K562 (cell line): ENCODE measurements at places on chromosomes 3 and 15. TPM values are rescaled to one million over a fixed set of nuclear protein-coding genes. Genes with fewer than 3 reads are reported as not detected.
A peak's percentile ranks its signal among the peaks of the same experiment; 100 is the strongest.

RPP25 gene
- 11.0 and 12.0 TPM in 2 replicates for total RNA-seq

HTR3E gene
- total RNA-seq, result not detected in 2 replicates

PRR20G gene
- not detected in 2 replicates for total RNA-seq

LSAMP gene
- 0.09 TPM in 1 of 2 replicates, not detected in the other for total RNA-seq

GOLGA8S gene
- total RNA-seq, result not detected in 2 replicates

TMCO5A gene
- total RNA-seq, result not detected in 2 replicates

ST8SIA2 gene
- total RNA-seq, result not detected in 2 replicates

- DNase-seq, result no peak
- no peaks in the 10 kb centered on the region for H3K27me3 ChIP-seq
- H3K4me3 ChIP-seq, result no peak overlapping the region
- no peak overlapping the region for H3K27ac ChIP-seq
Measured at GRCh38 chr3:161689584-161690298, 193.1 kb downstream of the OTOL1 start.

DNA sequence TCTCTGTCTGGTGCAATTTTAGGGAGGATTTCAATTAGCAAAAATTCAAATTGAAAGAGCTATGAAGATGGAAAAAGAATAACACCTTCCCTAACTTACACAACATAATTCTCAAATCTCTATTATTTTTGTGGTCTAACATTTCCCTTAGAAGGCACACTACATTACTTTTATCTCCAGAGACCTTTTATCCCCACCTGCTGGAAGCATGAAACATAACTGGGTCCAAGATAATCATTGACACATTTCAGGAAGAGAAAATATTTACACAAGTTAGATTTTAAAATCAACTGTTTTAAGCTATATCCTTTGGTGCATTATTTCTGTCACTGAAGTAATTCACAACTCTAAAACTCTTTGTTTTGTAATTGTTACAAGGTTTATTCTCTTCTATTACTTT is 779.5 kb downstream of the ROBO1 start:
- DNase-seq, result no peak
- no peak overlapping the region for H3K27ac ChIP-seq
- no peaks in the 10 kb centered on the region for H3K4me1 ChIP-seq
- H3K36me3 ChIP-seq, result no peaks in the 10 kb centered on the region

- no peaks in the 10 kb centered on the region for H3K27me3 ChIP-seq
- H3K36me3 ChIP-seq, result no peaks in the 10 kb centered on the region
- no peak for DNase-seq
- H3K4me1 ChIP-seq, result no peaks in the 10 kb centered on the region
- no peak overlapping the region for H3K27ac ChIP-seq
- no peak overlapping the region for H3K4me3 ChIP-seq
Measured at GRCh38 chr3:20751296-20751695, 565.3 kb upstream of the SGO1 start.

- DNase-seq, result no peak
- H3K27me3 ChIP-seq, result no peaks in the 10 kb centered on the region
- H3K4me1 ChIP-seq, result peaks cover 12% of the 10 kb centered on the region; the same call in 2 of the 3 replicates
- no peak overlapping the region for H3K4me3 ChIP-seq
Measured at GRCh38 chr3:42161050-42161935, 70.1 kb downstream of the TRAK1 start.

GRCh38 chr15:38164061-38164460 is 88.6 kb upstream of the SPRED1 start:
- H3K36me3 ChIP-seq, result no peaks in the 10 kb centered on the region
- H3K4me3 ChIP-seq, result no peak overlapping the region
- H3K27ac ChIP-seq, result no peak overlapping the region
- no peaks in the 10 kb centered on the region for H3K4me1 ChIP-seq
- no peaks in the 10 kb centered on the region for H3K27me3 ChIP-seq
- DNase-seq, result no peak

- no peak overlapping the region for H3K27ac ChIP-seq
- DNase-seq, result no peak
- no peaks in the 10 kb centered on the region for H3K4me1 ChIP-seq
- no peak overlapping the region for H3K4me3 ChIP-seq
- H3K36me3 ChIP-seq, result no peaks in the 10 kb centered on the region
Measured at GRCh38 chr3:190863119-190863465, 598 bp upstream of the GMNC start.

GRCh38 chr15:98906712-98907083 is 100.9 kb downstream of the PGPEP1L start:
- H3K36me3 ChIP-seq, result no peaks in the 10 kb centered on the region
- H3K27me3 ChIP-seq, result peaks cover 12% of the 10 kb centered on the region
- no peaks in the 10 kb centered on the region for H3K4me1 ChIP-seq

DNA sequence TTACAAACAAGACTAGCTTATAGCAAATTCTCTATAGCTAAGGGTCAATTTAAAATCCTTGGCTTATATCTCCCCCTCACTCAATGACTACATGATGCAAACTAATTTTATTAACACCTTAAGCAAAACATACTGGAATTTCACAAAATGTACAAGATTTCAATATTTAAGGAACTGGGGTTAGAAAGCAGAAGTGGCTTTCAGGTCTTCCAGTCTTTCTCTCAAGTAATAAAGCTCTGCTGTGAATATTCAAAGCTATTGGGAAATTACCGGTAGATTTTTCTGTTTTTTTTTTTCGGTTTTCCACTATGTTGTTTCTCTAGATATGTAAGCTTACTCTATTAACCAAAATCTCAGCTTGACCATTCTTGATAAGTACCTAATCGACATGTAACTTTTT is 3.9 kb downstream of the EPM2AIP1 start:
- H3K36me3 ChIP-seq, result peaks cover 78% of the 10 kb centered on the region
- no peak overlapping the region for H3K27ac ChIP-seq
- peak overlapping the region; percentile 60; the same call in 1 of the 2 replicates for H3K4me3 ChIP-seq
- no peak for DNase-seq

DNA sequence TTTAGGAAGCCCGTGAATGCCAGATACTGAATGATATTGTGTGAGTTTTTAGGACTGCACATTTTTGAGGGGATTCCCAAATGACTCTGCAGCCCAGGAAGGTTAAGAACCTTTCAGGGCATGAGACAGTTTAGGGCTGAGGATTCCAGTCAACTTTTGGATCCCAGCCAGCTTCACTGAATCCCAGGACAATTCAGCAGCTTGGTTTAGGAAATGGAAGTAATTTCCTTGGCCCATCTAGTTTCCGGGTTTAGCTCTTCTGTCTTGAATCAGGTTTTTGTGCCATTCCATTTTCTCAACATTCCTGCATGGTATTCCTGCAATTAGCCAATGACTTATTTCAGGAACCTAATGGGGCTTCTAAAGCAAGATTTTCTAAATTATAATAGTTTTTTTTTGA is 253.9 kb downstream of the LSAMP start:
- no peaks in the 10 kb centered on the region for H3K27me3 ChIP-seq
- H3K4me3 ChIP-seq, result no peak overlapping the region
- H3K4me1 ChIP-seq, result no peaks in the 10 kb centered on the region; the same call in 1 of the 2 replicates

DNA sequence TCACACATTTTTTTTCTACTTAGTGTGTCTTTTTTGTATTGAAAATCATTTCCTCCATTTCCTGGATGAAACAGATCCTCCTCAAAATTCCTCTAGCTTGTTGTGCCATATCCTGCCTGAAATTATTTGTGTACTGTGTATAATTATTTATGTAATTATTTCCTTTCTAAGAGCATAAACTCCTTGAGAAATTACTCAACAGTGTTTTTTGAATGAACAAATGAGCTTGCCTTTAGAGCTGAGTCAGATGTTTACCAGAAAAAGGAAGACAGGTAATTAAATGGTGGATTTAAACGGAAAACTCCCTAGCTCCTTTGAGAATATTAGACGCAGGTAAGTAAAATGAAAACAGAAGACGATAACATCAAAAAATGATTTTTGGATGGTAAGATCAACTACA is 13.2 kb upstream of the SECISBP2L start:
- H3K27ac ChIP-seq, result no peak overlapping the region
- peaks cover 9% of the 10 kb centered on the region; the same call in 2 of the 3 replicates for H3K4me1 ChIP-seq
- no peak for DNase-seq
- H3K27me3 ChIP-seq, result no peaks in the 10 kb centered on the region
- H3K4me3 ChIP-seq, result no peak overlapping the region

GRCh38 chr3:128698211-128699047 is 27.6 kb upstream of the RAB7A start:
- H3K4me3 ChIP-seq, result no peak overlapping the region
- H3K4me1 ChIP-seq, result no peaks in the 10 kb centered on the region
- H3K36me3 ChIP-seq, result no peaks in the 10 kb centered on the region

DNA sequence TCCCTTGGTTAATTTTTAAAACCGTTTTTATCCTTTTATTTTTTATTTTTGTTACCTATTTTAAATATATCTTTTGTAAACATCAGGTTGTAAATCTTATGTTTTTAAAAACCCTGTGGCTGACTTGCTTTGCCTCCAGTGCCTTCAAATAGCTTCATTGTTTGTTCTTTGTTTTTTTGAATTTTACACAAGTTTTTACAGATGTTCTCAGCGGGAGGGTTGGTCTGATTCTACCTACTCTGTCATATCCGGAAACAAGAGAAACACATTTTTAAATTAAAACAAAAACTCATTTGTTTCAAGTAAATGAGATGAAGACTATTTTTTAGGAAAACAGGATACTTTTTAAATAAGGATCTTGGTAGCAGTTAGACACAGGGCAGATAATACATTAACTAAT is 129.0 kb upstream of the THRB start:
- H3K27me3 ChIP-seq, result no peaks in the 10 kb centered on the region
- H3K4me1 ChIP-seq, result no peaks in the 10 kb centered on the region
- no peak overlapping the region for H3K27ac ChIP-seq
- H3K4me3 ChIP-seq, result no peak overlapping the region
- no peaks in the 10 kb centered on the region for H3K36me3 ChIP-seq
- no peak for DNase-seq

GRCh38 chr15:50009634-50010033 is 109.4 kb downstream of the ATP8B4 start:
- H3K4me1 ChIP-seq, result no peaks in the 10 kb centered on the region
- DNase-seq, result no peak
- no peak overlapping the region for H3K27ac ChIP-seq
- H3K27me3 ChIP-seq, result no peaks in the 10 kb centered on the region; the same call in 1 of the 2 replicates
- no peak overlapping the region for H3K4me3 ChIP-seq

GRCh38 chr3:127814325-127814781 is 8.0 kb downstream of the MGLL start:
- H3K4me1 ChIP-seq, result no peaks in the 10 kb centered on the region
- H3K27ac ChIP-seq, result no peak overlapping the region
- H3K4me3 ChIP-seq, result no peak overlapping the region
- peaks cover 51% of the 10 kb centered on the region for H3K27me3 ChIP-seq
- DNase-seq, result no peak

GRCh38 chr3:195897081-195897852 is 11.1 kb downstream of the TNK2 start:
- H3K4me3 ChIP-seq, result no peak overlapping the region; the same call in 1 of the 2 replicates
- peaks cover 22% of the 10 kb centered on the region for H3K4me1 ChIP-seq
- DNase-seq, result peak; percentile 32
- H3K27ac ChIP-seq, result peak overlapping the region; percentile 69; the same call in 2 of the 3 replicates
- H3K36me3 ChIP-seq, result no peaks in the 10 kb centered on the region
- no peaks in the 10 kb centered on the region for H3K27me3 ChIP-seq

- H3K27me3 ChIP-seq, result no peaks in the 10 kb centered on the region; the same call in 2 of the 3 replicates
- no peak for DNase-seq
- H3K27ac ChIP-seq, result no peak overlapping the region
- H3K4me1 ChIP-seq, result peaks cover 4% of the 10 kb centered on the region; the same call in 1 of the 2 replicates
Measured at GRCh38 chr3:133476971-133477375, 77.1 kb downstream of the BFSP2 start.

DNA sequence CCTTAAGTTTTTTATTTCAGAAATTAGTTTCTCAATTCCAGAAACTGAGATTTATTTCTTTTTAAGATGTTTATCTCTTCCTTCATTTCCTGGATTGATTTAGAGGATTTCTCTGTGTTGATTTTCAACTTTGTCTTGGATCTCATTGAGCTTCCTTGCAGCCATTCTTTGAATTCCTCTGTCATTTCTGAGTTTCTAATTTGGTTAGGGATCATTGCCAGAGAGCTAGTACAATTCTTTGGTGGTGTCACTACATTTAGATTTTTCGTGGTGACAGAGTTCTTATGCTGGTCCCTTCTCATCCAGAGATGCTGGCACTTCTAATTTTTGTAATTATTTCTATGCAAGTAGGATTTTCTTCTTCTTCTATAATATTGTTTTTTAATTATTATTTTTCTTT is 691.1 kb upstream of the NAALADL2 start:
- H3K36me3 ChIP-seq, result no peaks in the 10 kb centered on the region
- no peaks in the 10 kb centered on the region for H3K4me1 ChIP-seq

DNA sequence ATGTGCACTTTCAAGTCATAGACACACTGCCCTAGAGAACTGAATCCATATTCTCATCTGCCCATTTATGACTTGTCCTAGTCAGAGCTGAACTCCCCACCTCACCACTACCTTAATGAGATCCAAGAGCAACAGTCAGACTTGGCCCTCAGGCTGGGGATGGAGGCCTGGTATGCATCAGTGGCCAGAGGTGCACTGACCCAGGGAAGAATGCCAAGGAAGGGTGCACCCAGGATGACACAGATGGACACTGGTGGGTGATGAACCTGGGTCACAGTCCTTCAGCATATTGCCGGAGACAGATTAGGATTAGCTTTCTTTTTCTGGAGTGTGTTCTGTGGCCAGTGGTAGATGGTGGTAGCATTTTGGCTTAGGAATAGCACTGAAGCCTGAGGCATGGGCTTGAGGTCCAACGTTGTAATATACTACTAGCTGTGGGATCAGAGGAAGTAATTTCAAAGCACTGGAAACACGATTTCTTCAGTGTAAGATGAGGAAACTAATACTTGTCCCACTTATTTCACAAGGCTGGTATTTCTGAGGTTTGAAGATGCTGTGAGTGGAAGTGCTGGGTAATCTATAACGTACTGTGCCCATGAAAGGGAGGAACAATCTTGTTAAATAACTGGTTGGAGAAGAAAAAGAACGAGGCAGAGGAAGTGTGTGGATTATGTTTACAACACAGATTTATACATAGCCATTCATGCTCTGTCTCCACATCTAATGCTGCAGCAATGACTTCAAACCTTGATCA is 265.0 kb downstream of the THRB start:
- H3K36me3 ChIP-seq, result no peaks in the 10 kb centered on the region
- DNase-seq, result no peak
- no peaks in the 10 kb centered on the region for H3K27me3 ChIP-seq
- no peaks in the 10 kb centered on the region for H3K4me1 ChIP-seq
- H3K4me3 ChIP-seq, result no peak overlapping the region

- DNase-seq, result no peak
- no peaks in the 10 kb centered on the region for H3K4me1 ChIP-seq
- no peaks in the 10 kb centered on the region for H3K36me3 ChIP-seq
- H3K4me3 ChIP-seq, result no peak overlapping the region
Measured at GRCh38 chr15:73268457-73268856, 100.3 kb downstream of the HCN4 start.

DNA sequence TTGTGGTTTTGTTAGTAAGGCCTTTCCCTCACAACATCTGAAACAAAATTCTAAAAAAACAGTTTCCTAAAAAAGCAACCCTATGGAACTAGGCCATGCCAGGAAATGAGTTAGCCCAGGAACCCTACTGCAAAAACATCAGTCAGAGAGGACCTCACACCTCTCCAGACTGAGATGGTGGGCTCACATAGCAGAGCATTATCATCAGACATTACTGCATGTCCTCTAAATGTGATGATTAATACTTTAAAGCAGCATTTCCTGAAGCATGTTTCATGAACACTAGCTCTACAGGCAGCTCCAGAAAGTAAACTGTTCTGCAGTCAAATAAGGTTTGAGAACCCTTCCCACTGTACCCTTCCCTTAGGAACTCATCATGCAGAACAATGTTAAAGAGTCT is 232.3 kb upstream of the MRPL3 start:
- H3K27me3 ChIP-seq, result no peaks in the 10 kb centered on the region
- H3K4me1 ChIP-seq, result no peaks in the 10 kb centered on the region
- no peak overlapping the region for H3K27ac ChIP-seq
- H3K36me3 ChIP-seq, result no peaks in the 10 kb centered on the region
- no peak overlapping the region for H3K4me3 ChIP-seq
- DNase-seq, result no peak

GRCh38 chr3:104956620-104957345 is 409.9 kb upstream of the ALCAM start:
- H3K4me1 ChIP-seq, result no peaks in the 10 kb centered on the region
- no peak for DNase-seq
- no peaks in the 10 kb centered on the region for H3K27me3 ChIP-seq
- no peaks in the 10 kb centered on the region for H3K36me3 ChIP-seq
